ENCODE measurements at places on chromosomes 1 and 21.

GRCh38 chr1:43704838-43705237 is 2.5 kb upstream of the ST3GAL3 start:
- peak; percentile 89 for DNase-seq

DNA sequence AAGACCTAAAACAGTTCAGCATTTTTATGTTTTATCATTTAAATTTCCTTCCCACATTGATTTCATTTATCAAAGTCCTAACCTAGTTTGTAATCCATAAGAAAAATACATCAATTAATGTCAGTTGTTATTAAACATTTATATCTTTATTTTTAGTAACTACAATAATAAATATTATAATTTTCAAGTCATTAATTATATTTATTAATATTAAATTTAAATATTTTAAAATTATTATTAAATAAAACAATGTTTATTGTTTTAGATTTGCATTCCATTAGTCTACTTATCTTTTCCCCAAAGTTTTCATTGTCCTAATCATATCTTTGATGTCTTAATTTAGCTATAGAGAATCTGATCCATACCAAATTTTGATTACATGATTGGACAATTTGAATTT is 368.9 kb downstream of the PLA2G4A start:
- DNase-seq: no peak

DNA sequence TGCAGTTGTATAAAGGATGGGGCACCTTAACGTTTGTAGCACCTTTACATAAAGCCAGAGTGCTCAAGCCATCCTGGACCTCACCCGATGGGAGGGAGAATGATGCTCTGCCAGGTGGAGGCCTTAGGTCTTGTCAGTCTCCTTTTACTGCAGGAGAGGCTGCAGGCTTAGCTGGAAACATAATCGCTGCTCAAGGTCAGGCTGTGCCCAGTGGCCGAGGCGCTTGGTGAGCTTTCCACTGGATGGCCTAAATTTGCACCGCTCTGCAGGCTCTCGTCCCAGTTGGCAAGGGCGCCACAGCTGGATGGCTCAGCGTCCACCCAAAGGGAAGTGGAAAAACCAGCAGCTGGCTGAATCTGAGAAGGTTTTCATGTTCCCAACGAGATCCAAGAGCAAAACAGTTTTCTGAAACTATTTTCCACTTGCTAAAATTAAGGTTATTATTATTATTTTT is 438.9 kb downstream of the CAMTA1 start:
- DNase-seq: peak; percentile 46

GRCh38 chr1:211114446-211114845 is 19.5 kb downstream of the KCNH1 start:
- DNase-seq: no peak

DNA sequence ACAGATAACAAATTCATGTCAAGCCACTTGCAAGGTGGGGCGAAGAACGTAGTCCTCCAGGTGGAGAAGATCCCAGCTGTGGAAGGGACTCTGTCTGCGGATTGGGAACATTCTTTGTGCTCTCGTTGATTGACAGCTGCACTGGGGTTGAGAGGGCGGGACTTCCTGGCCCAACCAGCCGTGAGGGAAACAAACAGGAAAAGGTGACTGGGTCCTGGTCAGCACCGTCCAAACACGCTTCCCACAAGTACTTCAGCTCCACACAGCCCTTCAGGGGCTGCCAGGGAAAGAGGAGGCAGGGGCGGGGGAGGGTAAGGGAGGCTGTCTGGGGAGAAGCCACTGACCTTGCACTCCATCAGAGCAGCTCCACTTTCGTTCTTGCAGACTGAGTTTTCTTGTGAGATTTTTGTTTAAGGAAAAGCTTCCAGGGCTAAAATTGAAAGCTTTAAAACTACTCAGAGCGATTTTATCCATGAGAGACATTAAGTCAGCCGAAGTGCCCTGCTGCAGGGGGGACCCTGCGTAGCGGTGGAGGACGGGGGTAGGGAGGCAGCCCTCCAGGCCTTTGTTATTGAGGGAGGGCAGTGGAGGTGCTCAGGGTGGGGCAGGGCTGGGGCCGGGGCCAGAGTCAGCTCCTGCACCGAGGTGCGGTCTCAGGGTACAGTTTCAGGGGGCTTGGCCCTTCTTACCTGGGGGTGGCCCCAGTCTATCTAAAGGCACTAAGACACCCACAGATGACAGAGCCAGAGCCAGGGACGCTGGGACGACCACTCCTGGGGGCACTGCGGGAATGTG is 21.6 kb upstream of the STUM start:
- DNase-seq: no peak

DNA sequence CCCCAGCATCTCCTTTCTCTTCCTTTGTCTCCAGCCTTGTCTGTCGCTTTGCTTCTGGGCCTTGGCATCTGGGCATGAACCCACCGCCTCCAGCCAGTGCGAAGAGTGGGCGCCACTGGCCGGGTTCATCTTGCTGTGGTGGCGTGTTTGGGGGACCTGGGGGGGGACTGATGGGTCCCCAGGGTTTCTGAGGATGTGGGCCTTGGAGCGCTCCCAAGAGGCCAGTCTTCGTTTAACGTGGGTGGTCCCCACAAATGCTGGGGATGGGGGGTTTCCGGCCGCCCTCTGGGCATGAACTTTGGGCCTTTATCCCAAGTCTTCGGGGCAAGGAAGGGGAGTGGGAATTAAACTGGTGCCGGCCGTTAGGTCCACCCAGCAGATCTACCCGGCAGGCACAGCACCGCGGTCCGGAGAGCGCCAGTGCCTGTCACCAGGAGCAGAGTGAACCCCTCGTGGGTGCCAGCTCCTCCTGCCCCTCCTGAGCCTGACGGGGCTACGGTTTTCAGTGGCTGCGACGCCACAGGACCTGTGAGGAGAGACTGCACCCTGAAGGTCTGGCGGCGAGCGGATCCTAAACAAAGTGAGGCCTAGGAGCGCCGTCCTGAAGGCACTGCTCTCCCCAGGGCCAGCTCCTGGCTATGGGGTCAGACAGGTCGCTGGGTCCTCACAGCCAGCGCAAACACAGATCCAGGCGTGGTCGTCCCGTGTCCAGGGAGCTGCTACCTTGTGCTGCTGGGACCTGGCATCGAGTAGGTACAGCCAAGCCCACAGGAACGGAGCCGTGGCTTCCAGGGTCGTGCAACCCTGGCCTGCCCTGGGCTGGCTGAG is 12.1 kb upstream of the C1orf174 start:
- no peak for DNase-seq

DNA sequence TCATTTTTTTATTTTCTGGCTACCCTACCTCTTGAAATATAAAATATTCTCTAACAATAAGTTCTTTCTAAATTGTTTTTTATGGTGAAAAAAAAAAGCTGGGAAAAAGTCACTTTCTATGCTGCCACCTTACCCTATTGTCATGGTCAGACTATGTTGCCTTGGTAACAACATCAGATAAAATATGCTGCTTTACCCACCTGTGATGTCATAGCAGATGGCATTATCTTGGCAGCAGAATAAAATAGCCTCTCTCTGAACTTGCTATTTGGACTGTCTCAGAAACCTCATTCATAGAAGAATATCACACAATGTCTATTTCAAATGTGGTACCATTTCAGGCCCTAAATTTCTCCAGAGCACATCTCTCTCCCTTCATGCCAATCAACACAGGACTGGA is 69.6 kb upstream of the SGIP1 start:
- no peak for DNase-seq

DNA sequence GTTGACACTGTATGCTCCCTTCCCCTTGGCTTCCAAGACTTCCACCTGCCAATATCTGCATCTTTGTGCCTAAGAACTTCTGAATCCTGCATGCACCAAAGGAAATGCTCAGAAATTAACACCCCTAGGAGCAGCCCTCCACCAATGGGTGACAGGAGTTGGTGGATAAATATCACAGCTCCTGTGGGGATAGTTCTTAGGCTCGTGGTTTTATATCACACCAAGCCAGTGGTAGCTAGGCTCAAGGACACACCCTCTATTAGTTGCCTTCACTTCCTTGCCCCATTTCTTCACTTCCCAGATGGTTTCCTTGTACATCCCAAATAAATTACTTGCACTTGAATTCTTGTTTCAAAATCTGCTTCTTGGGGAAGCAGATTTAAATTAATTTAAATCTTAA is 16.9 kb upstream of the CDC14A start:
- DNase-seq: no peak

DNA sequence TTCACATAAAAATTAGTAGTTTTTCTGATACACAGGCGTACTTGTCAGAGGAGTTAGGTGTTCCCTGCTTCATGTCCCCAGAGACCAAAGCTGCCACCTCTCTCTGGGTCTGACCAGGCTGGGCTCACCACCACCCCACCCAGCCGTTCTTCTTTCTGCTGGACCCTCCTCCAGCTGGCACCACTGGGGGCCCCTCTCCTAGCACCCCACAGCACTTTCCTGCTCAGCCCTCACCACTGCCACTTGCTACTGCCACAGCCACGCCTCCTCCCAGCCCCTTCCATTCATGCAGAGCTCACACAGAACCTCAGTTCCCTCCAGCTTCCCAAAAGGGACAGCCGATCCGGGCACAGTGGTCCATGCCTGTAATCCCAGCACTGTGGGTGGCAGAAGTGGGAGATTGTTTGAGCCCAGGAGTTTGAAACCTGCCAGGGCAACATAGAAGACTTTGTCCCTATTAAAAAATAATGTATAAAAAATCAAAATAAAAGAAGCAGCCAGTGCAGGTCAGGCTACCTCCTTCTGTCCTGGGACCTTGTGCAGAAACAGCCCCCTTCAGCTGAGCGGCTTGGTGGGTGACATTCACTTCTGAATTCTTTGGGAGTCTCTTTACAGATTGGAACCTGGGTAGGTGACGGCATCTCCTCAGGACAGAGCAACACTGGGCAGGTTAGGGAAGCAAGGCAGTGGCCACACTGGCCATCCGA is 208.3 kb downstream of the TOMM20 start:
- no peak for DNase-seq

DNA sequence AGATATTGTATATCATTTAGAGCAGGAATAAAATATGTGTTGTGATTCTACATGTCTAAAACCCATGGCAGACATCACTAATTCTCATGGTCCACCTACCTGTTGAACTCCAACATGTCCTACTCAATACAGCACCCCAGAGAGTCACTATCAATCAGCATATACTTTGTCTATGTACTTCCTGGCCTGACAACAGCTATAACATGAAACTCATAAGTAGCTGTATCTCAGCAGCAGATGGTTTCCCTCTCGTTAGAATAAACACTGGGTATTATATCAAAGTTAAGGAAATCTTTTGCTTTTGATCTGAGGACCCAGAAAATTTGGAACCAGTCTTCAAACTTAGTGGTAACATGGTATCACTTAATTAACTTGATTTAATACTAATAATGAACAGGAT is 15.8 kb downstream of the ARPC5 start:
- DNase-seq: no peak

- DNase-seq: peak; percentile 26
Measured at GRCh38 chr1:173451981-173452380, 25.2 kb upstream of the PRDX6 start.

DNA sequence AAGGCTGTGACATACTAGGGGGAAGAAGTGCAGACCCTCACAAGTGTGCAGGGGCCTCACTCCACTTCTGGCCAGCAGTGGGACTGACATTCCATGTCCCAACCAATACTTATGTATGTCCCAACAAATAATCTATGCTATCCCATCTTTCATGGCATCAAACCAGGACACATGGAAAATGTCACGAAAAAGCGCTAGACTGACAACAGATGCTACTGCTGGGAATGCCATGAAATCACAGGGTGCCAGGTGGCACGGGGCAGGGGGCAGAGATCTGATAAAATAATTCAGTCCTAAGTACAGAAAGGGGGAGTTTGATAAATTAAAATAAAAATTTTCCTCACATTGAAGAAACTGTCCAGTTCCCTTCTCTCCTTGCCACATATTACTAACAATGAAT is 27.6 kb upstream of the BCAS2 start:
- DNase-seq: no peak

DNA sequence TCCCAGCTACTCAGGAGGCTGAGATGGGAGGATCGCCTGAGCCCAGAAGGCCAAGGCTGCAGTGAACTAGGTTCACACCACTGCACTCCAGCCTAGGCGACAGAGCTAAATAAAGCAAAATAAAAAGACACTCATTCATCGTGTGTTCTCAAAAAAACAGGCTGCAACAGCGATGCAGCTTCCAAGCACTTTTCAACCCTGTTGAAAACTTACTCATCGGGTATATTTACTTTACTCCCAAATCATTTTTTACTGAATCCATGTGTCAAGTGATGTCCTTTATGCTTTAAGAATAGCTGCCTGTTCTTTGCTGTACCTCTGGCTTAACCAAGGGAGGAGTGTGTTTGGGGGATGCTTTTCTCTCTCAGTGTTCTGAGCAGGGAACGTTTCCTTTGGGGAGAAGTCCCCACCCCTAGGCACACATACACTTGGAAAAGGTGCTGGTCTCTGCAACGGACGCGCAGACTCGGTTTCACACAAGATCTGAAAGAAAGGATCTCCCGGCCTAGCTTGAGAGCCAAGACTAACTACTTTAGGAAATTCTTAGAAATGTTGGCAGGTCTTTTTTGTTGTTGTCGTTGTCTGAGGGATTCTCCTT is 1.4 kb downstream of the MAP1LC3C start:
- no peak for DNase-seq

DNA sequence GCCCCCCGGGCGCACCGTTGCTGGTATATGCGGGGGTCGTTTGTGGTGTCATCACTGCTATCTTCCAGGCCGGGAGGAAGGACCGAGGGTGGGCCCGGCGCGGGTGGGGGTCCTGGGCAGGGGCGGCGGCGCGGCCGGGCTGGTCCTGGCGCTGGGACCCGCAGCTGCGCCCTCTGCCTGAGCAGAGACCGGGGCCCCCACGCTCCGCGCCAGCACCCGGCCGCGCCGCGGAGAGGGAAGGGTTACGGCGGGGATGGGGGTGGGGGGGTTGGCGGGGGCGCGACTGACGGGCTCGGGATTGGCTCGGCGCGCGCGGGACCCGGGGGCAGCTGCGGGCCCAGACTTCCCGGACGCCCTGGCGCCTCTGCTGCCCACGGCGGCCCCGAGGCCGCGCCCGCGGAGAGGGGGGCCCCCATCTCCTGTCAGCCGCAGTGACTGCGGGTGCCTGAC is 13.8 kb upstream of the SAMD11 start:
- DNase-seq: no peak

DNA sequence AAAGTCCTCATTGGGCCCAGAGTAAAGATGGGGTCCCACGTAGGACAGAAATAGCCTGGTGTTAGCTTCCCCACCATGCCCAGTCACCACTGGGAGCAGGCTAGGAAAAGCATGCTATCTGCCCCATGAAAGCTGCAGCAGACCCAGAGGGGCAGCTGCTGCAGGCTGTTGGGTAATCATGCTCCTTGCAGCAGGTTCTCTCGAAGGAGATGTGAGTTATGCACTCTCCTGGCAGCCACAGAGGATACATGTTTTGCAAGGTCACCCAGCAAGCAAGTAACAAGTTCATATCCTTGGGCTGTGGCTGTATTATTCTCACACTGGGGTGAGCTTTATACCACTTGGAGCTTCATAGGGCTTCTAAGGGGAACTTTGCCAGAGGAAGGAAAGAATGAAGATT is 9.1 kb upstream of the HEYL start:
- DNase-seq: no peak
